Gastroesophageal sphincter (tissue), 4 donors: ENCODE measurements at places on chromosomes 6 and 20. TPM values are rescaled to one million over a fixed set of nuclear protein-coding genes. Genes with fewer than 3 reads are reported as not detected.

Gene ENPP5
- 2.6 TPM for total RNA-seq

Gene VIP
- 6.8 TPM for total RNA-seq

Gene TFAP2D
- total RNA-seq, result not detected

Gene BMP2
- total RNA-seq, result 5.3 TPM

Gene VGLL2
- total RNA-seq, result not detected

Gene SAMD5
- total RNA-seq, result 0.93 TPM

Gene FOXF2
- total RNA-seq, result 81.6 TPM

Gene PRDM13
- not detected for total RNA-seq

Gene RFX6
- total RNA-seq, result not detected

Gene HMGCLL1
- total RNA-seq, result 2.3 TPM

Gene C6orf163
- not detected for total RNA-seq

Gene ROS1
- total RNA-seq, result 0.13 TPM

Gene TP53TG5
- total RNA-seq, result not detected

Gene HLA-DOB
- total RNA-seq, result 0.37 TPM

Gene CALHM4
- total RNA-seq, result not detected

Gene EDN1
- 17.4 TPM for total RNA-seq

Gene GNAS-AS1
- not detected for total RNA-seq

Gene FAM209B
- not detected for total RNA-seq

Gene C4B
- 259 TPM for total RNA-seq

Gene TRIM31
- not detected for total RNA-seq
